Karpas-422 (cell line): ENCODE measurements at places on chromosomes 2 and 18.

DNA sequence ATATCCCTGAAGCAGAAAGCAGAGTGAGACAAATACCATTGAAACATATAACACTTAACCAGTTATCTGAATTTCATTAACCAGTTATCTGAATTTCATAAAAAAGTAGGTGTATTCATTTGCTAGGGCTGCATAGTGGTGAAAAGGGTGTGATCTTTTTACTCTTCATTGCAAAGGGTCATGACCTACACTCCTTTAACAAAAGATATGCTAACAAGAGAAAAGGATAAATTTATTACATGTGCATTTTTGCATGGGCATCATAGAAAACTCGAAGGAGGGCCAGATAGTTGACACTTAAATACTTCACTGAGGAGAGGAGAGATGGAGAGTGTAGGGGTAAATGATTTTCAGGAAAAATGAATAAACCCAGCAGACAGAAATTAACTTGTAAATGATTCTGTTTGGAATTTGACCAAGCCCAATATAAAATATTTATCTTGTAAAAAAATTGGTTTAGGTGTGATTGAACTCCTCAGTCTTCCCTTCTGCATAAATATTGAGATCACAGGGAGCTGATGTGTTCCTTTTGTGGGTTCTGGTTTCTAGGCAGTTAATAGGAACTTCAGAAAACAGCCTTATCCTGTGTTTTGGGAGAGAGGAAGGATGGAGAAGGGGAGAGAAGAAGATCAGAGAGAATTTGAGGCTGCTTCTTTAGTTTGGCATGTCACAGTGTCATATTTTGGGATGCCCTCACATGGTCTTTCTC lies 372.5 kb upstream of the SYT4 start:
- DNase-seq, result no peak

DNA sequence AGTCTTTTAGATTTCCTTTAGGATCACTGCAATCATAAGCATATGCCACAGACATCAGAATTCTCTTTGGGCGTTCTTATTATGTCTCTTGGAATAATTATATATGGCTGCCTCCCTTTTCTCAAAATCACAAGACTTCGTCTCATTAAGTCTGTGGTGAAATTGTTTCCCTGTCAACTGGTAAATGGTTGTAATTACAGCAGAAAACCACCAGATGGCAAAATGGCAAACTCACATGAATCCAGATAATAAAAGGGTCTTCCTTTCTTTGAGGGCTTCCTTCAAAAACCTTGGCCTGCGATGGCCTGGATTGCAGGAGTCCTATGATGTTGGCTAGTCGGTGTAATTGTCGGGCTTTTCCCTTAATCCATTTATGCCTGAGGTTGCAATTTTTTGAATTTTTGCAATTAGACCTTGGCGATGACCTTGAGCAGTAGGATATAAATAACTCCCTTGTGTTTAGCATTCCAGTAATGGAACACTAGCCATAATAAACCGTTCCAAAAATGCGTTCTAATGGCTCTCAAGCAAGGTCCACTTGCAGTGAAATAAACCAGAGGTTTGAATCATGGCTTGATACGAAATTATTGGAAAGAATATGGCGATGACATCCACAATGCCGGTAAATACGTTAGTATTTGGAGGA lies 656.4 kb downstream of the MBD2 start:
- peak; percentile 67 for DNase-seq

GRCh38 chr2:217286833-217287232 lies 427.0 kb upstream of the TNP1 start:
- DNase-seq, result no peak

DNA sequence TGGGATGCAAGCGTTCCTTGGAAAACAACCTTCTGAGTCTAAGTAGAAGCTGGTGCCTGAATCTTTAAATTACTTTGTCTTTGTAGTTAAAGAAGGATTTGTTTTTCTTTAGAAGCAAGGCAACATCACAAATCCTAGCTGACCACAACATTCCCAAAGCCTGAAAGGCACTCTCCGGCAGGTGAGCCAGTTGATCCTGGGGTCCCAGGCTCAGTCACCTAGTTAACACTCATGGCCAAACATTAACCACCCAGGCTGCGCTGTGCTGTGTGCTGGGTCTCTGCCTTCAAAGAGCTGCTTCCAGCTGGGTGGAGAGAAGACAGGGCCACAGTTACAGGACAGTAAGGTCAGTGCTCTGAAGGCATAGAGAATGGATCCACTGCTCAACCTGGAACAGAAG lies 120.0 kb upstream of the TRIB2 start:
- DNase-seq, result no peak

GRCh38 chr2:124919296-124919695 lies 894.2 kb downstream of the CNTNAP5 start:
- DNase-seq, result no peak

DNA sequence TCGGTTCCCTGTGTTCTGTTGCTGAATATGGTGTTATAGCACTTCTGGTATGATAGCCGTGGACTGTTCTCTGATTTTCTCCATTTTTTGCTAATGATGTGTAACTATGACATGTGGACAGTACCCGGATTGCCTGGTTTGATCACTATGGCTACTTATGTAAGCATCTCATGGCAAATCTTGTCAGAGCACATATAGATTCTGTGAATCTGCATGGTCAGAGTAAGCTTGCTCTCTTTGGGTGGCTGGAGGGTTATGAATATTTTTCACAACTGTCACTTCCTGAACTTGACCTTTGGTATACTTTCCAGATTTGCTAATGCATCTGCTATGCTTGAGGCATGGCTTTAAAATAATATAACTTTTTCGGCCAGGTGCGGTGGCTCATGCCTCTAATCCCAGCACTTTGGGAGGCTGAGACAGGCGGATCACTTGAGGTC lies 36.8 kb upstream of the ATP8B1 start:
- DNase-seq, result no peak

GRCh38 chr18:35059280-35059927 lies 18.2 kb downstream of the MAPRE2 start:
- DNase-seq, result no peak

DNA sequence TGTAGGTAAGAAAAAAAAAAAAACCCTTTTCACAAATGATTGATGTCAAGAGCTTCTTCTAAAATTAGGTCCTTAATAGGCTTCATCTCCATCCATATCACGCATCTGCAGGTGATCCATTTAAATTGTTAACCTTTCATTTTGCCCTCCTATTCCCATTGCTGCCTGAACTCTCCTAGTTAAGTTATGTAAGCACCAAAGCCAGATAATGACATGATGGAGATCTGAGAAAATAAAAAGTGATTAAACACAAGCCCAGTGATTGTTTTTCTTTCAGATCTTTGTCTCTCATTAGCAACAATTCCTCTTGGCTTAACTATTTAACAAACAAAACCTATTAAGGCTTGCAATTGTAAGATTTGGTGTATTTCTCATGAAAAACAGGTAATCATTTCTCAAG lies 20.0 kb downstream of the LANCL1 start:
- no peak for DNase-seq

DNA sequence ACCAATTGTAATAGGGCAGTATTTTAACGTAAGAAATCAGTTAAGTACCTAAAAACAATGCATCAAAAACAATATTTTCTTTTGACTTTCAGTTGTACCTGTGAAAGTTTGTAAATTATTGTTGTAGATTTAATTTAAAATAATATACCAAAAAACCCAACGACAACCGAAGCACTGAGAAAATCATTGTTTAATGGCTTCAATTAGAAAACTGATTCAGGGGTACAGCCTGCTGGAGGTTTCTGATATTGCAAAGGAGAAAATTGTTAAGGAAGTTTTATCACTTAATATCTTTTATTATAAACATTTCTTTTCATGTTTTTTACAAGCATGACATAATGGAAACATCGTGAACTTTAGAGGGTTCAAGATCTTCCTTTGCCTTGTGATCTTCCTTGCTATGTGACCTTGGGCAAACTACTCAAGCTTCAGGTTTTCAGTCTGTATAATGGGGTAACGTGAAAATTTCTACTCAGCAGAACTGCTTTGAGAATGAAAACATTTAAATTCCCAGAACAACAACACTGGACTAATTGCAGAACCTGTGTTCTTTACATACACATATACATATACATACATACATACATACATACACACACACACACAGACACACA lies 76.3 kb upstream of the GLS start:
- peak; percentile 56 for DNase-seq

DNA sequence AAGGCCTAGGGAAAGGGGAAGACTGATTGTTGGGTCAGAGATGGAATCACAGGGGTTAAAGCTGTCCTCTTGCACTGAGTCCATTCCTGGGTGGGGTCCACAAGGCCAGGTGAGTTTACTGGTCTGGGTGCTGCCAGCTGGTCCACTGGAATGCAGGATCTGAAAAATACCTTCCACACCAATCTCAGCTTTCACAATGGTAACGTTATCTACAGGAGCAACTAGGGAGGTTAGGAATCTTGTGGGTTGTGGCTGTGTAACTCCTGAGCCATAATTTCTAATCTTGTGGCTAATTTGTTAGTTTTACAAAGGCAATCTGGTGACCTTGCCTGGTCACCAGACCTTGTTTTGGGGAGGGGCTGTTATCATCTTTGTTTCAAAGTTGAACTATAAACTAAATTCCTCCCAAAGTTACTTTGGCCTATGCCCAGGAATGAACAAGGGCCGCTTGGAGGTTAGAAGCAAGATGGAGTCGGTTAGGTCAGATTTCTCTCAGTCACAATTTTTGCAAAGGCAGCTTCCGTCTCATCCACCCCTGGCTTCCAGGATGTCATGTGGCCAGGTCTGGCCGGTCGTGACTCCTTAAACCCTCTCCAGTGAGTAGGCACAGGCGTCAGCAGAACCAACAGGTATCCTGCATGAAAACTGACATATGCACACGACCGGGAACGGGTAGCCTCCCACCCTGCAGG lies 123.3 kb upstream of the SH3BP4 start:
- no peak for DNase-seq

DNA sequence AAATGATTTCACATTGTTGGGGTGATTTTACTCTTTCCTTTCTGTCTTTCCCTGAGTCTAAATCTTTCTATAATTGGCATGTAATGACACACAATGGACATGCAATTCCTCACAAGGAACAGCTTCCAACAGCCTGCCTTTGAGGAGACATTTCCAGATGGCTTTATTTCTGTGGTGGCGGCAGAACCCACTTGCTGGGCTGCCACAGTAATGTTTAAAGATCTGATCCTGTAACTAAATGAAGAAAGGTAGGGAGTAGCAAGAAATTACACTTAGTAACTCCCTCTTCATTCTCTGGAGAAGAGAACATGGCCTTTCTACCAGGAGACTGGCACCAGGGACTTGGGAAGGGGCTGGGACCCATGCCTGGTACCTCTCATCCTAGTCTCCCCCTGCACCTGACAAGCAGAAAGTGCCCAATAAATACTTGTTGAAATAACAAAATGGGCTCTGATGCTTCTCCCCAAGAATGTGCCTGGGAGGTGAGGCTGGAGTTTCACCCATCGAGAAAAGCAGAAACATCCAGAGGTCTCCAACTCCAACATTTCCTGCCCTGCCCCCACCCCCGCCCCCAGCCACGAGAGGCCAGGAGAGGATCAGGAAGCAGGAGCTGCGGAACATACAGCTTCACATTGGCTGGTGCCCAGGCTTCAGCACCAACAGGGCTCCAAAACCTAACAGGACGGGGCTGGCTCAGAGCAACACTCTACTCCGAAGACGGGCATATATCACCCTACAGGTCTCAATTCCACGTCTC lies 92.1 kb downstream of the PXDN start:
- no peak for DNase-seq

DNA sequence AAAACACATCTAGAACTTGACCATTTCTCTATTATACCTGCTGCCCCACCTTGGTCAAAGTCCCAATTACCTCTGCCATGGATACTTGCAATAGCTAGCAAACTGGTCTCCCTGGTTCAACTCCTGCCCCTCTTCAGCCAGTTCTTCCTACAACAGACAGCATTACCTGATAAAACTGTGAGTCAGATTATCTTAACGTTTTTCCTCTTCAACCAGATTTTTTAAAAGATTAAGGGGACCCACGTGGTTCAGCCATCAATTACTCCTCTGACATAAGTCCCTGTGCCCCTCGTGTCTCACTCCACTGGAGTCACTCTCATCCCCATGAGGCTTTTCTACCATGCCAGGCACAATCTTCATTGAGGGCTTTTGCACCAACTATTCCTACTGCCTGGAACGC lies 5.3 kb upstream of the ARHGAP15 start:
- DNase-seq, result no peak

DNA sequence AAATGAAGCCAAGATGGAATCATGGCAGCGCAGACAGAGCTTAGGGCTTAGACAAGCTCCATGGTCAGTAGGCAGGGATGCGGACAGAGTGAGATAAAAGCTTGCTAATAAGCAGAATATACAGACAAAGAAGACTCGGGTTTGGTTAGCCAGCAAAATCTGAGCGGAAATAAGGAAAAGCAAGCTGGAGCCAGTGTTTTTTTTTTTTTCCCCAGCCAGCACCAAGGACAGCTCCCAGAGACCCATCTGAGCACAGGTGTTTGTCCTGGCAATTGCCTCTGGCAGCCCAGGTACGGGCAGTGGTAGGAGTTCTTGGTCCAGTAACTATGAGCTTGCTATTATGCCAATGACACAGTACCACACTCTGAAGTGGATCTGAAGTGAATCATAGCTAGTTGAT lies 187.6 kb downstream of the ADCYAP1 start:
- DNase-seq, result no peak

DNA sequence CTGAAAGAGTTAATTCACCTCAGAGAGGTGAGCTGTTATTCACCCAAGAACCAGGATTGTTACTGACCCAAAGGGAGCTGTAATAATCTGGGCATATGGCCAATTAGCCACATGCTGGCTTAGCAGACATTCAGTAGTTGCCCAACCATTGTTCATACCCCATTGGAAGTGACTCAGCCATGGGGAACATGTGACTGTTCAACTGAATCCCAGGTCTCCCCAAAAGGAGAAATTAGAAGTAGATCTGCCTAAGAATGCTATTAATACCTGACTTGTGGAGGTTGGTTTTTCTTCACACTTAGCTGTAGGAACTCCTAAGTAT lies 272.6 kb upstream of the UBE2E3 start:
- no peak for DNase-seq

DNA sequence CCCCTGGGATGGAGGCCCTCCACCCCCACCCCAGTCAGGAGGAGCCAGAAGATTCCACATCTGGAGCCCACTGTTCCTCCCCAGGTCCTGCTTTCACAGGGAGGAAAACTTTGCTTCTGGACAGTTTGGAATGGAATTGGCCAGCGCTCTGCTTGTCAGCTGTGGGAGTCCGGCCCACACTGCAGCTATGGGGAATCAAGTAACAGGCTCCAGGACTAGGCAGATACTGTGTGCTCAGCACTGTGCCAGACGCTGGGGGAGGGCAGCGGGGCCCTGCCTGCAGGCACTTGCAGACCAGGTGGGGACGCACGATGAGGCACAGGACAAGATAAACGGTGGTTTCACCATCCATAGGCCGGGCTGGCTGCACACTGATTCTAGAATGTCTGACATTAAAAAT lies 114.0 kb downstream of the STPG4 start:
- DNase-seq, result no peak
